ENCODE measurements at places on chromosomes 4 and X. TPM values are rescaled to one million over a fixed set of nuclear protein-coding genes. Genes with fewer than 3 reads are reported as not detected.

DNA sequence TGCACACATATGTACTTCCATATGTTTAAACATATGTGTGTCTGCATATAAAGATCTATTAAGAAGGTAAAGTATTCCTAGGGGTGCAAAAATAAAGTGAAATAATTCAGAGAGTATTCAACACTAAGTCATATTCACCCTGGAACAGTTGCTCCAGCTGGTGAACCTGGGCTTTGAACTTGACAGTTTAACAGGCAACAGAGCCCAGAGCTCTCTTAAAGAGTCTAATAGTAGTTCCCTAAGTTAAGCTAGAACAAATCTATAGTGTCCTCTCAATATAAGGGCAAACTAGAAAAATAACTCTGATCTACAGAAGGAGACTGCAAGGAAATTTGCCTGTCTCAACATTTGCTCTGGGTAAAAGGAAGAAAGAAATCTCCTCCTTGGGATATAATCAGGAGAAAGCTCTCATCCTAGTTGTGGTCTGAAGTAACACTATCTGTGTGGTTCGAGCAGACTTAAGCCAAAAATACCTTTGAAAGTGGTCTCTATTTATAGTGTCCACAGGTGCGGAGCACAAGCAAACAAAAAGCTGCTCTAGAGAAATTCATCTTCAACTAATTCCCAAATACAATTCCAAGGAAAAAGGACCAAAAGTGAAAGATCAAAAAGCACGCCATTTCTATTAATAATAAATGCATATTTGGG, 29.9 kb downstream of the VEGFC start:
- no peak for DNase-seq

Gene TBC1D9
- 95.7 TPM for total RNA-seq

DNA sequence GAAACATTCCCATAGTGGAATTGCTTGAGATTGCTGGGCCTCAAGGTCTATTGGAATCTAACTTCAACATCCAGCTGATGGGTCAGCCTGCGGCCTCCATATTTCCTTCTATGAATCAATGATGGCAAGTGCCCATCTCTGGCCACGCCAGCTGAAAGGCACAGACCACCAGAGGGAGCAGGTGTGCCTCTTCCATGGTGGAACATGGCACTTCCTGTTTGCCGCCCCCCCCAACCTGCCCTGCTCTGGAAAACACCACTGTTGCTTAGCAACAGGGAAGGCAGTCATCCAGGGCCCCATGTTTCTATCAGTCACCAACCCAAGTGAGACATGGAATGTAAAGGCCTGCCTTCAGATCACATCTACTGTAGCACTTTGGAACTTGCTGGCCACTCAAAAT, 11.6 kb downstream of the PAGE4 start:
- DNase-seq: peak; percentile 72

DNA sequence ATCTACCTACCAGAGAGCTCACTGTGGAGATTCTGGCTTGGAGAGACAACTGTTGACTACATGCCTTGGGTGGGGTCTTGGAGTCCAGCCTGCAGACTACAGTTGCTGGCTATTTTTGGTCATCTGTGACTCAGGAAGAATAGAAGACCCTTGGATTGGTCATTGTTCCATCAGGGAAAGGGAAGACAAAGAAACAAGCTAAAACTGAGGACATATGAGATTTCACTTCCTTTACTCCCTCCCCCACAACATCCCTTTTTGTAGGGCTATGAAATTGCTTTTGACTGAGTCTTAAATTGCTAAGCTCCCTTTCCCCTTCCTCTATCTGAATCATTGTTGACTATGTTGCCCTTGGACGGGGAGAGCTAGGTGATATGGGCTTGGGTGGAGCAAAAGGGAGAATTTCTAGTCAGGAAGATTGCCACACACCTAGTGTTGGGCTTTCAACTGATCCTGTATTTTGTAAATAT, 11.7 kb downstream of the MSN start:
- no peak for DNase-seq

- DNase-seq: no peak
Measured at GRCh38 chr4:3387943-3388361, 53.8 kb upstream of the HGFAC start.

GRCh38 chr4:80240976-80241375, 25.5 kb upstream of the FGF5 start:
- DNase-seq: no peak

DNA sequence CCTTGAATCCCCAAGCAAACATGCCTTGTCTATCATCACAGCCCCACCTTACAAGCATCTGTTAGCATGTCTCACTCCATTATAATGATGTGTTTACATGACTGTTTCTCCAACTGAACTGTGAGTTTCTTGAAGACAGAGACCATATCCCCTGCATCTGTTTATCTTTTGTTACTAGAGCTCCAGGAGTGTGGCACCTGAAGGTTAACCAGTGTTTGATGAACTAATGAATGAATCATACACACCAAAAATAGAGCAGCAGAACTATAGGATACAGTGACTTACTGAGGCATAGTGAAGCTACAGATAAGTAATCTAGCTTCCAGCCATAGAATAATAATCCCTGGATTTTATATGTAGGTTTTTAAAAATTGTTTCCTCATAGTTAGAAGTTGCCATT, 331.0 kb downstream of the PCDH7 start:
- DNase-seq: no peak

- DNase-seq: no peak
Measured at GRCh38 chr4:111066447-111066846, 443.6 kb upstream of the PITX2 start.

Gene C4orf50
- 9.4 TPM for total RNA-seq

Gene BEX1
- total RNA-seq: 67.0 TPM

Gene TXK
- total RNA-seq: 0.27 TPM

GRCh38 chrX:18707426-18708049, at the start of gene PPEF1:
Gene PPEF1, plus strand, starts transcription at chrX:18707645. Its CDS starts 136 bp downstream, at chrX:18707781.
- DNase-seq: peak; percentile 0

GRCh38 chrX:281166-281999, at the start of gene PLCXD1:
Gene PLCXD1, plus strand, starts transcription at chrX:281381. Its CDS starts 2,807 bp downstream, at chrX:284188.
- DNase-seq: peak; percentile 56
